ENCODE measurements at places on chromosomes 6 and 20.

DNA sequence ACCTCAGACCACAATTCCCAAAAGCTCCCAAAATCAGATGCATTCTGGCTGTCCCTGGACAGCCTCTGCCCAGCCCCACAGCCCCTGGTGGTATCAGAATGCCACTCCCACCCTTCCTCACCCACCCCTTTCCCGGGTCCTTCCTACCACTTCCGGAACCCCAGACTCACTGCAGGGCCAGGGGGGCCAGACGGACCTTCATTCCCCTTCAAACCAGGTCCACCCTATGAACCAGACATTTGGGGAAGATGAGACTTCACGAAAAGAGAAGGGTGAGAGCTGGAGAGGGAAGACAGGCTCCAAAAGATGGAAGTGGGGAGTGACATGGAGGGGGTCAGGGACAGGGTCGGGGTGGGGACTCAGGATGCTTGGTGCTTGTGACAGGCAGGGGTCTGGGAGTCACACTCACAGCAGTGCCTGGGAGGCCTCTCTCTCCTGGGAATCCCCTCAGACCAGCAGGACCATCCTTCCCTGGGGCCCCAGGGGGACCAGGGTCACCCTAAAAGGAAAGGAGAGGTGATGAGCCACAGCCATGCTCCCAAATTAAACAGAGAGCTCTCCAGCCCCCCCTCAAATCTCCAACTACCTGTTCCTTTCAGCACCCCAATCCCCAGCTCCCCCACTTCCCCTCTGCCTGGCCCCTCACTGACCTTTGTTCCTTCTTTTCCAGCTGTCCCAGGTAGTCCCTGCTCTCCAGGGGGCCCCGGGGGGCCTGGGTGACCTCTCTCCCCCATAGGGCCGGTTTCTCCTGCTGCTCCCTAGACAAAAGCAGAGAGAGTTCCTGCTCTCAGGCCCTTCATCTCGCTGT, 20.2 kb downstream of the COL11A2 start:
- DNase-seq, result no peak

- no peak for DNase-seq
Measured at GRCh38 chr6:108914235-108915022, 66.2 kb downstream of the ARMC2 start.

DNA sequence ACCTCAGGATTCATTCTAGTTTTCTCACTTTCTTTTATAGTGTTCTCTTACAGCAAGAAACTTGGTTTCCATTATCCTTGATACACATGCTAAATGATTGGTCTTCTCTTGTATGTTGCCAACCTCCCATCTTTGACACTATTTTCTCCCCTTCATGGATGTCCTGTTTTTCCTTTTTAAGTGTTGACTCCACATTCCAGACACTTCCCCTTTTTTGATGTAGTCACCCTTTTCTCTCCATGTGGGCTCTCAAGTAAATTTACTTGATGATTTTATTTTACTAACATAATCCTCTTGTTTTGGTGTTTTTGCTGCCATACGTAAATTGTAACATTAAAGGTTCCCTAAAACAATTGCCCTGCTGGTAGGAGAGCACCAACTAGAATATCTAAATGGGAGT, 148.1 kb downstream of the ZFAND3 start:
- no peak for DNase-seq

DNA sequence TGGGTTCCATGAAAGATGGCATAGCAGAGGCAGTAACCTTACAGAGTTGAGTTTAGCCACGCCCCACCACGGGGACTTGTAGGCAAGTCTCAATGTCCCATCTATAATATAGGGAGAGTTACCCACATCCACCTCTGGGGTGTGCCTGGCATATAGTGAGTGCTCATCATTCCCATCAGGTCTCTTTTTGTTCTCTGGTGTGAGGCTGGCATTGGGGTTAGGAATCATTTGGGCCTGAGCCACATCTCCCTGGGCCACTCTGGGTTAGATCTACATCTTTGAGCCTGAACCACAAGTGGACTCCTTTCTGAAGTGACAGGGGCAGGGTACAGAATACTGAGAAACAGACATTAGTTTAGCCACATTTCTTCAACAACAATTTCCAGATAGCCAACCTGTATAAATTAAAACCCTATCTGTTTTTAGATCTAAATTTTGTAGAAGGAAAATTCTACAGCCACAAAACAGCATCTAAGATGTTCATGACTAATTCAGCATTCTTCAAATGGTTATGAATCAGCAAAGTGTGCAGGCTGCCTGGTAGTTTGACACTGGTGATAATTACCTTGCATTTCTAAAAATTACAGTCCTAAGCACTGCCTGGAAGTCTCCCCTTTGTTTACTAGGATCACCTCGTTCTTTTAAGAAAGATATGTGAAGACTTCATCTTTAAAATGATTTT, 20.1 kb downstream of the RNF24 start:
- DNase-seq, result no peak

DNA sequence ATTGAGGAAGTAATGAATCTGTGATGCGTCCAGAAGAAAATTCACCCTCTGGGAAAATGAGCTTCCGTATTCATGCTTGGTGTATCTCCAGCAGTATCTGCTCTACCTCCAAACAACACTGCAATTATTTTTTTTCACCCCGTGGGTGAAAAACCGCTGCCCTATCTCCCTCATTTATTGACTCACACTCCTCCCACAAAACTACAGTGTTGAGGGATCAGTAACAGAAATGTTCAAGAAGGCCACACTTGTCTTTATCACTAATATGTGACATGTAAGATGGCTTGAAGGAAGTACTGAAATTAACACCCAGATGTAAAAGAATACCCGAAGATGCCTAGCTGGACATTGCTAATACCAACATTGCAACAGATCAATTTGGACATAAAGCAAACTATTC, 4.9 kb upstream of the TBX18 start:
- no peak for DNase-seq

All from progenitor cell of endocrine pancreas (in vitro differentiated cells).